Thoracic aorta (tissue), 2 donors: ENCODE measurements at places on chromosomes 3 and 15.
A peak's percentile ranks its signal among the peaks of the same experiment; 100 is the strongest.

- no peak for DNase-seq
These were observed 22.4 kb downstream of the SENP5 start for GRCh38 chr3:196889844-196890708.

DNA sequence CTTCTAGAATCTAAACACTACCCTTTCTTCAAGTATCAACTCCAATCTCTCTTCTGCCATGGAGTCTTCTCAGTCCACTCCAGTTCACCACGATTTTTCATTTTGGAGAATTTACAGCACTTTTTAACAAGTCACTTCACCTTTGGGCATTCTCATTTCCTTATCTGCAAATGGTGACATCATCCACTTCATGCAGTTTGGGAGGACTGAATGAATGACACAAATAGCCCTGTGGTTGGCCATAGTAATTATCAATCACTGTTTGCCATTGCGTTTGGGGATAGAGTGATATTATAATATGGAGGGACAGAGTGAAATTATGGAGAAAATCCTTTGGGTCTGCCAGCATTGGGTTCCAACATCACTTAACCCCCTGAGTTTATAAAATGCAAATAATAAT is 38.0 kb upstream of the TM4SF1 start:
- DNase-seq: no peak

DNA sequence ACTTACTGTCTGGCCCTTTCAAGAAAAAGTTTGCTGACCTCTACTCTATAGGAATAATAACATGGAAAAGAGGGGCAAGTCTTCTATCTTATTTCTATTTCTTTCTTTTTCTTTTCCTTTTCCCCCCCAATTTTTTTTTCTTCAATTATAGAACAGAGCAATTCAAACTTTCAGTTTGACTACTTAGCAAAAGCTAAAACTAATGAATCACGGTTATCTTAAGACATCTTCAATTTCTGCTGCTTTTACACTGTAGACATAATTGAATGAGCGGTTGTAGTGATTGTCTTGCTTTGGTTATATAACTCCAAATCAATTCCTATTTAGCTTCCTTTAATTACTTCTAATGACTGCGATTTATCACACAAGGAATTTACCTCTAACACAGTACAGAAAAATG is 74.3 kb upstream of the P2RY1 start:
- DNase-seq: no peak

- no peak for DNase-seq
These were observed 87.8 kb upstream of the TJP1 start for GRCh38 chr15:29910068-29910467.

DNA sequence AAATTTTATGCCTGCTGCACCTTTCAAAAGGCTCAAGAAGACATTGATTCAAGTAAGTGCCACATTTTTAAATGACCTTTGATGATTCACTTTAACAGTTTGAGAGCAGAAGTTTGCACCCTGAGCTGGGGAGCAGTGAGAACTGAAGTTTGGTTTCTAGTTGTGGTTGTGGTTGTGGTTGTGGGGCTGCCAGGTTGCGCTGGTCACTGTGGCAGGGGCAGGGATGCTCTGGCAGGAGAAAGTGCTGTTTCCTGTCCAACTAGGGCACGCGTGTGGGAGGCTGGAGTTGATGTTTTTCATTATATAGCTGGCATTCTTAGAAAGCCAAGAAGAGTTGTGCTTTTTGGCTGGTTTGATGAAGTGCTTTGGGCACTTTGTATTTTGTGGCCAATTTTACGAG is 339.7 kb upstream of the NR2F2 start:
- DNase-seq: no peak

DNA sequence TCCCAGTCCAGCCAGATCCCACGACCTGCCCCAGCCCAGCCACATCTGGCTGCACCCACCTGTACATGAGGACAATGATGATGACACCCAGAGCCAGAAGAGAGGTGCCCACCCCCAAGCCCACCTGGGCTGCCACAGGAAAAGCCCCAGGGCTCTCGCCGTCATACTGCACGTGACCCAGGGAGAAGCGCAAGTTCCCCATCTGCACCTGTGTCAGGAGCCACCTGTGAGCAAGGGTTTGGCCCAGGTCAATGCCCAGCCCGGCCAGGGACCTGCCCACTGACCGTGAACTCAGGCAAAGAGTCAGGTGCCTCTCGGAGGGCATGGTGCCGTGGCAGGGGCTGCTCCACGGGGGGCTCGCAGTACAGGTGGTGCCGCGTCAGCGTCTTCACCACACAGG is 16.3 kb downstream of the PLXNB1 start:
- no peak for DNase-seq

- no peak for DNase-seq
These were observed 18.9 kb upstream of the CSPG4 start for GRCh38 chr15:75731248-75732151.

- DNase-seq: no peak
These were observed 172.1 kb upstream of the SMAD3 start for GRCh38 chr15:66893294-66893693.

DNA sequence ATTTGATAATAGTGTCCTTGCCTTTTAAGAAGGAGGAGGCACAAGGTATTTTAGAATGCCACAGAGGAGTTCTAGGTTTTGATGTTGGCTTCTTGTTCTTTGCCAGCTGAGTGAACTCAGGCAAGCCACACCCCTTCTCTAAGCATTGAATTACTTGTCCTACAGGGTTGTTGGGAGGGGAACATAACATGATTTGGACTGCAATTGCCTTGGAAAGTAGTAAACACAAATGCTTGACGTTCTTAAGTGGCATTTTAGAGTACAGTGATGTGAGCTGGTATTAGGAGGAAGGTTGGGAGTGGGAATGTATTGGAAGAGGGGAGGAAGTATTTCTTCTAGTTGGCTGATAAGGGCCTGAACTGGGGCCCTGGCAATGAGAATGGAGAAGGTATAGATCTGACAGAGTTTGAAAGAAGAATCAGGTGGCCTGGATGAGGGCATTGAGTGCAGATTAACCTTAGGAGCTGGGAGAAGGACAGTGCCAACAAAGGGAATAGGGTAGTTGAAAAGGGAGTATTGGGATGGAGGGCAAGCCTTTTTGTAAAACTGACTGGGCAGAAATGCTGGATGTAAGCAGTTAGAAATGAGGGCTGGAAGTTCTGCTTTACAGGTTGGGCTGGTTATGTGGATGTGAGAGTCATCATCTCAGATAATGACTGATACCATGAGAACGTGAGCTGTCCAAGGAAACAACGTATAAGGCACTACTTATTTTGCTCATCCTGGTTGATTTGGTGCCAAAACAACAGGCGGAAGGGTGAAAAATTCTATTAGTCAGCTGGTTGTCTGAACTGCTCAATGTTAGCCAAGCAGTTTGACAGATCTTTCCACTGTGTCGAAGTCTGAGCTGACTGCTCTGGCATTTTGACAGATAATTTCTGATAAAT is 16.7 kb downstream of the KAT2B start:
- no peak for DNase-seq

DNA sequence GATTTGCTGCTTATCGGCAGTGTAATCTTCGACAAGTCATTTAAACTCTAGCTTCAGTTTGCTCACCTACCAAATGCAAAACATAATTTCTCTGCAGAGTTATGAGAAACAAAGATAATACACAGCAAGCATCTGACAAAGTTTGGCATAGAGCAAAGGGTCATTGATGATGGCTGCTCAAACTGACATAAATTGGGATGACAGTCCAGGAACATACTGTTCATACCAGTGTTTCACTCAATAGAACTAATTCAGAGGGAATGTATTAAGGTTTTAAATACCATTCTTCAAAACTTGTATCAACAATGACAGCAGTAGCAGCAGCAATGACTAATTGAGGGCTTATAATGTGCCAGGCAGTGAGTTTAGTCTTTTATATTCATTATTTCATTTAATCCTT is 137.6 kb downstream of the SPATA16 start:
- DNase-seq: no peak

DNA sequence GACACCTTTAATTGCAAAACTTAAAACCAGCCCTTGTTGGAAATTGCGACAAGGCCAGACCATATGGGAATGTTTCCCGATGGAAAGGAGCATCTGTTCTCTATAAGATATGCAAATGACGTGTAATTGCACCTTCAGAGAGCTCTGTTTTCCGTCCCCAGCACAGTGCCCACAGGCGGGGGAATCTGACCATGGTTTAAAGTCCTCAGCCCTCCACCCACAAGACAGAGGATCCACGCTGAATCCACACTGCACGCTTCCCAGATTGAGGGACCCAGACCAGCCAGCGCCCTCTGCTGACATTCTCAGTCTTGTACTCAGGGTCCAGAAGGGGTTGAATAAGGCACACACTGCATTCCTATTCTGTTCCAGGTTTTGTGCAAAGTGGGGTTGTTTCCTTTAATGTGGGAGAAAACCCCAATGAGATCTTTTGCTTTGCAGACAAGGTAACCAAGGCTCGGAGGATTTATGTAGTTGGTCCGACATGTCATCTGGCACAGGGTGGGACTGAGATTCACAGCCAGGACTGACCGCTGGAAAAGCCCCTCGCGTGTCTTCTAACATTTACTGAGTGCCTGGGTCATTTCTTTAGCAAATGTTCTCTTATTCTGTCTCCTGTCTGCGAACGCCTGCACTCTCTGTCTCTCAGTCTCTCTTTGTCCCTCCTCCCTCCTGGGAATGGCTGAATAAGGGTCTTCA is 36.8 kb upstream of the KLHL25 start:
- peak; percentile 20 for DNase-seq

GRCh38 chr15:68114356-68114755 is 60.2 kb downstream of the PIAS1 start:
- DNase-seq: no peak

DNA sequence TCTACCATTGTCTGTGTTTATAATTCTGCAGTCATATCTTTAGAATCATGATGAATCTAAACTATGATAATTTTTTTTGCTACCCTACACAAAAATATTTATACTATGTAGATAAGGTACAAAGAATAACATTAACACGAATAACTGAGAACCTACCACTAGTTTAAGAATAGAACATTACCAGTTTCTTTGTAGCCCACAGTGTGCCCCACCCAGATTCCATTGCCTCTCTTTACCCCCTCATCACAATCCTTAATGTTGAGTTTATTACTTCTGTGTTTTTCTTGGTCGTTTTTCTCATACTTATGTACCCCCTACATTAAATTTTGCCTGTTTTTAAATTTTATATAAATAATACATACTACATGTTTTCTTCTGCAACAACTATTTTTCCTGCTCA is 140.5 kb downstream of the BBX start:
- no peak for DNase-seq

GRCh38 chr15:63040954-63041353 is 1.6 kb upstream of the TPM1 start:
- no peak for DNase-seq

DNA sequence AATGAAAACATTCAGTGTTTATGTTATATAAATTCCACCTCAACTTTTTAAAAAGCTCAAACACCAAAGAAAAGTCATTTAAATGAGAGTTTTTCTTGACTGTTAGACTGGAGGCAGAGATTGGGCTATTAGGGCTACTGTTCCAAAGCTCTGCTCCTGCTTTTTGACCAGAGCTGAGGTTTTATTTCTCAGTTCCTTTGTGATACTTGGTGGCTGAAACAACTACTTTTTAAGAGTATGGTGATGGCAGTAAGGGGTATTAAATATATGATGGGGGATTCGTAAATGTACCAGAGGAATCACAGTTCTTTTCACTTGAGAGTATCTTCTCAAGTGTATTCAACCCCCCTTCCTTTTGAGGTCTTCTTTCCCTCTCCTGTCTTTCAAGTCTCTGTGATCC is 186.1 kb upstream of the CGNL1 start:
- DNase-seq: no peak

DNA sequence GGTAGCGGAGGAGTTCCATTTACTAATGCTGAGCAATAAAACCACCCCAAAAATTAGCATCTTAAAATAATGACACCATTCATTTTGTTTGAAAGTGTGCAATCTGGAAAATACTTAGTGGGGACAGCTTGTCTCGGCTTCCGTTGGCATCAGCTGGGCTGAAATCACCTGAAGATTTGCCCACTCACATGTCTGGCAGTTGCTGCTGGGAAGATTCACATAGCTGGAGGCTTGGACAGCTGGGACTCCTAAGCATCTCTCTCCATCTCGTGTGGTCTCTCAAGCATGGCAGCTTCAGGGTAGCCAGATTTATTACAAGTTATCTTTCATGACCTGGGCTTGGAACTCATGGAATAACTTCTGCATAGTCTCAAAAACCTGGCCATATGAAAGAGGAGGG is 38.4 kb upstream of the BFSP2 start:
- DNase-seq: no peak

DNA sequence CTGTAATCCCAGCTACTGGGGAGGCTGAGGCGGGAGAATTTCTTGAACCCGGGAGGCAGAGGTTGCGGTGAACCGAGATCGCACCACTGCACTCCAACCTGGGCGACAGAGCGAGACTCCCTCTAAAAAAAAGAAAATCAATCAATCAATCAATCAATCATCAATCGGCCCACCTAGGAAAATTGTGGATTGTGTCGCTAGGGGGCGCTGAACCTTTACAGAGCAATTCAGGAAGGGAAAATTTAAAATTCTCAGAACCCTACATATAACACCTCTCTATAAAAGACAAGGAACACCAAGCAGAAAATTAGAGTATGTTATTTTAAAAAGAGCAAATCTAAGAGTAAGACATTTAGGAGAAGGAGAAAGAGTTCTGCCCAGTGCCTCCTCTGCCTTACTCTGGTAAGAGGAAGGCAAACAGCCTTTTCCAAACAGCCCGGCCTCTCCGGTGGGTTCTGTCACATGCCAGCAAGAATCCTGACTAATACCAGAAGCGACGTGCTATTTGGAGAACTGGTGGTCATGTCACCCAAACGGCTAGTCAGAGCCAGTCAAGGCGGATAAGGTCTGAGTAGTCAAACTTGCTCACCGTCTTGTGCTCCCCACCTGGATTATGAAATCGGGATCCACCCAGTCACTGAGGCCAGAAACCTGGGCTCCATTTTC is 22.3 kb upstream of the SMCO1 start:
- no peak for DNase-seq
